ENCODE measurements at places on chromosomes 4 and X. TPM values are rescaled to one million over a fixed set of nuclear protein-coding genes. Genes with fewer than 3 reads are reported as not detected.

The TMSB15A gene
- total RNA-seq, result not detected

- no peak for DNase-seq
These were observed 219.8 kb downstream of the SHROOM3 start for GRCh38 chr4:76654791-76655190.

DNA sequence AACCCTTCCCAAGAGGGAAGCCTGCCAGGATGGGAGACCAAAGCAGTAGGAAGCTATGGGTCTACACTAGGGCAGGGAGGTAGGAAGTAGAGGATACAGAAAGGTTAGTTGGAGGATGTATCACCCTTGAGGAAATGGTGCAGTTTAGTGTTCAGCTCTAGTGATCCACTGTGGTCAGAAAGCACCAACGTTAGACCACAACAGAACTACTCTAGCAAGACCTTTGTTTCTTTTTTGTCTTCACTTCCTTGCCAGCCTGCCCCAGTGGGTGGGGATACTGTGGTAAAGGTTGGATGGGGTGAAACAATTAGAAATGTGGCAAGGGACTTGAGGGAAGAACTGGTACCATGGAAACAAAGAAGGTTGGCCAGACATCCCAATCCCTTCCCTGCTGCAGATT, 83.3 kb downstream of the DDIT4L start:
- DNase-seq, result no peak

DNA sequence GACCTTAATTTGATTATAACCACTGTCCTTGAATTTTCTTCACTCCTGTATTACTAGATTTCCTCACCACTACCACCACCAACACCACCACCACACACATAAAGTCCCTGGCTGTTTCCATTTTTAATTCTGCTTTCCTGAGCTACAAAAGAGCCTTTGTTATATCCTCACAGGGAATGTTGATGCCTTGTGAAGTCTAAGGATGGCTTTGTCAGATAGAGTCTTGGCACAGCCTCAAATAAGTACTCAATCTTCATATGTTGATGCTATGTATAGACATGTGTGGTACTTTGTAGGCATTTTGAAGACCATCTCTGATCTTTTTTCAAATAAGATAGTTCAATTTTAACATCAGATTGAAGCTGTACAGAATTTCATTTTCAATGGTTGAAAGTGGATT, 1016.7 kb upstream of the LCORL start:
- no peak for DNase-seq

The IL3RA gene
- 23.7 TPM for total RNA-seq

- DNase-seq, result no peak
These were observed 19.4 kb downstream of the TRMT44 start for GRCh38 chr4:8459867-8460445.

DNA sequence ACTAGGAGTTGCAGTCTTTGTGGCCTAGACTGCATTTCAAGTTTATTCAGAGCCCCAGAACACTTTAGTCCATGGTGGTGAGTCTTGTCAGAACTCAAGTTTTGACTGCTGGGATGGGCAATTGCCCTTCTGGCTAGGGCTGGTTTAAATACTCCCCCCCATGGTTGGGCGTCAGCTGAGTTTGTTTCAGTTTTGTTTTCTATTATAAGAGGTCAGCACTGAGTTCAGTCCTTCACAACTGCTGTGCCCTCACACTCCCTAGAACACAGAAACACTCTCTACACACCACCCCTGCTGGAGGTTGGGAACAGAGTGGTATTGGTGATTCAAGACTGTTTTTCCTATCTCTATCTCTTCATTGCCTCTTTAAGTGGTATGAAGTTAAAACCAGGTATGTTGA, 217.0 kb downstream of the GUCY2F start:
- no peak for DNase-seq

- no peak for DNase-seq
These were observed 30.2 kb downstream of the CNOT6L start for GRCh38 chr4:77788990-77789389.

The ADH1B gene
- total RNA-seq, result not detected

DNA sequence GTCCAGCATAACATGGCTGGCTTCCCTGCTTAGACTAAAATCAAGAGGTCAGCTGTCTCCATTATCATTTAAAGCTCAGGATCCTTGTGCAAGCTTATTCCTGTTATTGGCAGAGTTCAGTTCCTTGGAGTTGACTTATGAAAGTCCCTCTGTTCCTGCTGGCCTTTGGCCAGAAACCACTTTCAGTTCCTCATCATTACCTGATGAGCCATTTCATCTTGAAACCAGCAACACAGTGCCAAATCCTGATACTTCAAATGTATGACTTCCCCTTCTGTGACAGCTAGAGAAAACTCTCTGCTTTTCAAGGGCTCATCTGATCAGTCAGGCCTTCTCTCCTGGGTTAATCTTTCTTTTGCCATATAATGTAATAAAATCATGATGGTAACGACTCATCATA, 110.6 kb upstream of the FSTL5 start:
- no peak for DNase-seq

Measured in naive thymus-derived CD4-positive, alpha-beta T cell (primary cell).